Activated CD4-positive, alpha-beta T cell treated with anti-CD3 and anti-CD28 coated beads, Interleukin-2, amount 10 ng/mL, durations not matched to agents 7 days and 5 days (primary cell): ENCODE measurements at places on chromosomes 5 and 9. TPM values are rescaled to one million over a fixed set of nuclear protein-coding genes. Genes with fewer than 3 reads are reported as not detected.

- no peak overlapping the region for H3K27ac ChIP-seq
- H3K4me1 ChIP-seq = no peaks in the 10 kb centered on the region
- peaks cover 7% of the 10 kb centered on the region for H3K27me3 ChIP-seq
These were observed 69.7 kb downstream of the ZNF618 start for GRCh38 chr9:113945784-113946183.

DNA sequence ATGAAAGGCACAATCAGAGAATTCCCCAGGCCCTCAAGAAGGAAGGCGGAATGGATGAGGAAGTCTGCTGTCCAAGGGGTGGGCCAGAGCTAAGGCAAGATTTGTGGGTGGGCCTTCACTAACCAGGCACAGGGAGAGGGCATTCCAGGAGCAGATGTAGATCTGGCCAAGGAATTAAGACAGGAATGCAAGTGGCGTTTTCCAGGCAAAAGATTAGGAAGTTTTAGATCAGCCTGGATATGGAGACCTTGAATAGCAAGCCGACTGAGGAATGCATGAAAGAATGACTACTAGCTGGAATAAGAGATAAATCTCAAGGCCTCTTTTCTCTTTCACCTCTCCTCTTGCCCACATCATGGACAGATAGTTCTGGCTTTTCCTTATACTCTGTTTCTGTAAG lies 68.5 kb downstream of the GHR start:
- no peak overlapping the region for H3K4me3 ChIP-seq
- H3K36me3 ChIP-seq = no peaks in the 10 kb centered on the region
- DNase-seq = no peak
- H3K27me3 ChIP-seq = no peaks in the 10 kb centered on the region
- no peak overlapping the region for H3K27ac ChIP-seq
- no peaks in the 10 kb centered on the region for H3K4me1 ChIP-seq

- no peak overlapping the region for H3K4me3 ChIP-seq
- no peak overlapping the region for H3K27ac ChIP-seq
- peaks cover 3% of the 10 kb centered on the region for H3K4me1 ChIP-seq
- H3K36me3 ChIP-seq = no peaks in the 10 kb centered on the region
- no peak for DNase-seq
- H3K27me3 ChIP-seq = peaks cover 27% of the 10 kb centered on the region
These were observed 18.1 kb downstream of the LIX1 start for GRCh38 chr5:97124335-97124734.

GRCh38 chr5:170570476-170570875 lies 66.7 kb downstream of the KCNIP1 start:
- peaks cover 50% of the 10 kb centered on the region for H3K27me3 ChIP-seq
- peaks cover 11% of the 10 kb centered on the region for H3K4me1 ChIP-seq
- no peak overlapping the region for H3K4me3 ChIP-seq
- no peak overlapping the region for H3K27ac ChIP-seq
- no peak for DNase-seq

- no peak for DNase-seq
- H3K4me3 ChIP-seq = no peak overlapping the region
- no peak overlapping the region for H3K27ac ChIP-seq
- no peaks in the 10 kb centered on the region for H3K36me3 ChIP-seq
These were observed 159.4 kb upstream of the PITX1 start for GRCh38 chr5:135193213-135194125.

DNA sequence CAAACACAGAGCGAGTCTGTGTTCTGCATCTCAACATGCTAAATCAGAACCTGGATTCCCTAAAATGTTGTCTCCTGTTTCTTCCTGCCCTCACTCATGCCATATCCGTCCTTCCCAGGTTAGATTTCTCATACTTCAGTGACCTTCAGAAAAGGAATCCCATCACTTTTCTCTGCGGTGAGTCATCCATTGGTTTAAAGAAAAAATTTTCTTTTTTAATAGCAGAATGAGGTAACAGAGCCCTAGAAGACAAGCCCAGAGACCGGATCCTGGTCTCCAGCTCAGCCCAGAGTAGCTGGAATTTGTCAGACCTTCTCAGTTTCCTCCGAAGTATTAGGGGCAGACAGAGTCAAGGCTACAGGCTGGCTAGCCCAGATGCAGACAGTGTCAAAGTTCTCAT lies 143.2 kb upstream of the DMRT1 start:
- H3K36me3 ChIP-seq = no peaks in the 10 kb centered on the region
- no peak overlapping the region for H3K4me3 ChIP-seq
- no peak for DNase-seq
- H3K4me1 ChIP-seq = peaks cover 4% of the 10 kb centered on the region

DNA sequence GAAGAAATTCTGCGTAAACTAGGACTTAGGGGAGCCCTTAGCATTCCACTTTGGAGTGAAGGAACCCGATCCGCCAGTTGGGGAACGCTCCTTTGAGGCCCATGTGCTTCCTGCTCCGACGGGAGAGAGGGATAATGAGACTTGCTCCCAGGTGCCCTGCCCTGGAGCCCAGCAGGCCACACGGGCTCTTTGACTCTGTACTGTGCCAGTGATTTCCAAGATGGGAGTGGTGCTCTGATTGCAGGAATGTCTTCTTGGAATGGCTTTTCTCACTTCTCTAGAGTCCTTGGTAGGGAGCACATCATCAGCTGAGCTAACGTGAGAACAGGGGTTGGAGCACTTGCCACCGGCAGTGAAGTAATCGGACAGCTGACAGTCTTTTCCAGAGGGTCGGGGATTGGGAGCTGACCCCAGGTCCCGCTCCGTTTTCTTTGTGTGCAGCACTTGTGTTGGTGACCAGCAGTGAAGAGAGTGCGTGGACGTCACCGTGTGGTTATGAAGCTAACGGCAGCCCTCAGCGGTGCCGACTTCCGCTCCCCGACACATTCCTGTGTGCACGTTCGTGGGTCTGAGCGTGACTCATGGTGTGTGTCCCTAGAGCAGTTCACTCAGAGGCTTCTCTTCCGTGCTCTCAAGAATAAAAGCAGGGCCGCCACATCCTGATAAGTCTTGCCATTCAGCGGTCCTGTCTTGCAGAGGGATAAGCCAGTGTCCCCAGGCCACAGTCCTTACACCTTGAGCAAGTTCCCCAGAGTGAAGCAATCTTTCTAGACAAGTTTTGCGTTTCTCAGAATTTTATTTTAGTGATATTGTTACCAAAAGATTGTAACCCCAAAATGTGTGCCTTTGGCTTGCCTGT lies 25.6 kb downstream of the ABL1 start:
- H3K27ac ChIP-seq = peak overlapping the region; percentile 42
- no peak for DNase-seq
- no peak overlapping the region for H3K4me3 ChIP-seq
- H3K36me3 ChIP-seq = no peaks in the 10 kb centered on the region
- H3K4me1 ChIP-seq = no peaks in the 10 kb centered on the region
- H3K27me3 ChIP-seq = no peaks in the 10 kb centered on the region

- H3K27me3 ChIP-seq = peaks cover 3% of the 10 kb centered on the region
- DNase-seq = no peak
- no peaks in the 10 kb centered on the region for H3K36me3 ChIP-seq
- peaks cover 10% of the 10 kb centered on the region for H3K4me1 ChIP-seq
- H3K4me3 ChIP-seq = no peak overlapping the region
These were observed 169.7 kb downstream of the C9orf50 start for GRCh38 chr9:129451089-129451656.

Gene GABRA6
- total RNA-seq = not detected

Gene CEL
- total RNA-seq = 3.5 TPM

Gene TSLP
- total RNA-seq = 0.35 TPM

Gene SPARC
- total RNA-seq = 1.1 TPM

Gene SPINK7
- not detected for total RNA-seq
